ENCODE measurements at places on chromosomes 3 and 15.

DNA sequence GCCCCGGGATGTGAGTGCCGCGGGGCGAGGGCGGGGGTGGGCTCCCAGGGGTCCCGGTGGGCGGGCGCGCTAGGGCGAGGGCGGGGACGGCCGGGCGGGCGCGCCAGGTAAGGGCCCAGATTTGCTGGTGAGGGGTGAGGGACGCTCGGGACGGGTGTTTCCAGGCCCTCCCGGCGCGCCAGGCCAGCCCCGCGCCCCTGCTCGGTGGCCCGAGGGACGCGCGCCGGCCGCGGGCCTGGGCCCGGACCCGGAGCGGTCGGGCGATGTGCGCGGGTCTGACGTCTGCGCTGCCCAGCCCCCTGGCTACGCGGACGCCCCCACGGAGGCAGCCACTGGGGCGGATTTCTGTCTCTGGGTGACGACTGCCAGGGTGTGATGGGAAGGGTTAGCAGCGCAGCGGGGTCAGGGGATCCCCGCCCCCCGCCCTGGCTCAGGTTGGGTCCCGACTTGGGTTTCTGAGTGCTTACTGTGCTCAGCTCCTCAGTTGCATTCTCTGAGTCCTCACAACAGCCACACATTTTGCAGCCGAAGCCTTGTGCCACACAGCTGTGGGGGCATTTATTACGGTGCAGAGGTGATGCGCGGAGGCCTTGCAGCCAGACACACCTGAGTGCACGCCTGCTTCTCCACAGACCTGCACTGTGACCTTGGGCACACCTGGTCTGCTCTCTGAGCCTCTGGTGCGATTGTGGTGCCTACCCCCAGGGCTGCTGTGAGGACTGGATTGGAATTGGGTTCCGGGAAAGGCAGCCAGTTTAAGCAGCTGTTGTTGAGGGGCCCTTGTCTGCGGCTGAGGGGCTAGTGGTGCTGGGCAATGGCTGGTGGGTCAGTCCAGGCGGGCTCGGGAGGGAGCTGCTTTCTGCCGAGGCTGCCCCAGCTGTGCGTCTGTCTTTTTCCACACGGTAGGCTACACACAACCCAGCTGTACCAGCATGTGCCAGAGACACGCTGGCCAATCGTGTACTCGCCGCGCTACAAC is 523 bp downstream of the HDAC11 start:
- DNase-seq, result no peak

DNA sequence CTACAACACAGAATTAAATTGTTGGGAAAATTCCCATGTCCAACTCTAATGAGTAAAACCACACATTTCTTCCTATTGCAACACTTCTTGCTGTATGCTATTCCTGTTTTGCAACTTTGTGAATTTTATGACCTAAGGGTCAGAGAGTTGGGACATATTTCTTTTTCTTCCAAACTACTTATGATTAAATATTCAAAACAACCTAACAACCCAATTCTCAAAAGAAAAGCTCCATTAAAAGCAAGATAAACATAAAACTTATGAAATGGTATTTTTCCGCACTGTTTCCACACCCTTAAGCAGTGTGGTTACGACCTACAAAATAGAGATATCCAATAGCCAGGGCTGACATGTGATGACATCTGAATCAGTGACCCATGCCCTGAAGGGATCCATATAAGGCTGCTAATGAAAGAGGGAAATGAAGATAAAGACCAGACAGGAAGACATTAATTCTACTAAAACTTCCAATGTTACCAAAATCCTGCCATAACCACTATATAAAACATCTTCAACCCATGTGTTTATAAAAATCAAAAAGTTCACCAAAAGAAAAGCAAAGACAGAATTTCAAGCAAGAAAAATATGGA is 45.6 kb downstream of the DMXL2 start:
- no peak for DNase-seq

DNA sequence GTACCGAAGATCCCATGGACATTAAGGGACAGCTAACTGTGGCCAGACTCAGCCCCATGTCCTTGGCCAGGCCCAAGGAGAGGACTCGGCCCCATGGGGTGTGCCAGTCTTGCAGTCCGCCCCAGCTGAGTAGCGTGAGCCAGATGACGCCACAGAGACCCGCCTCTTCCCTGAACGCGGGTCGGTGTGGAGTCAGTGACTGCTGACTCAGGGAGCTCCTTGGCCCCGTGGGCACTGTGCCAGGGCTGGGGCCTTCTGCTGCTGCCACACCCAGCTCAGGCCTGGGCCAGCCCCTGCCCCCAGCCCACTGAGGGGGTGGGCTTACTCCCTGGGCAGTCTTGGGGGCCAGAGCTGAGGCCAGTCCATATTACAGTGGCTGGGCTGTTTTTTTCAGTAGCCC is 52.8 kb downstream of the PLXNA1 start:
- no peak for DNase-seq

DNA sequence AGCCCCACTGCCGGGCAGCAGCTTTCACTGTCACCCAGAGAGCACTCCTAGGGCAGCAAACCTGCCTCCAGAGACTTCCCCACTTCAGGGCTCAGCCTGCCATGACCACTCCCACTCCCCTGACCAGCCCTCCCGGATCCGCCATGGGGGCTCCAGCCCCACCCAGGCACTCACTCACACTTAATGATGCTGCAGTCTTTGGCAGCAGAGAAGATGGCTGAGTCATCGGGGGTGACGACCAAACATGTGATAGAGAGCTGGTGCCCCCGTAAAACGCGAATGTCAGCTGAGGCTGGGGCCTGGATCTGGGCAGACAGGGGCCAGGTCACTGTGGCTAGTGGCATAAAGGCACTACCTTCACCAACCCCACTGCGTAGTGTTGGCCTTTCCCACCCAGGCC is 4.7 kb downstream of the RRP9 start:
- DNase-seq, result no peak

- DNase-seq, result no peak
Measured at GRCh38 chr3:12394569-12395271, 89.6 kb upstream of the TSEN2 start.

- no peak for DNase-seq
Measured at GRCh38 chr3:64267721-64268604, 42.7 kb upstream of the PRICKLE2 start.

DNA sequence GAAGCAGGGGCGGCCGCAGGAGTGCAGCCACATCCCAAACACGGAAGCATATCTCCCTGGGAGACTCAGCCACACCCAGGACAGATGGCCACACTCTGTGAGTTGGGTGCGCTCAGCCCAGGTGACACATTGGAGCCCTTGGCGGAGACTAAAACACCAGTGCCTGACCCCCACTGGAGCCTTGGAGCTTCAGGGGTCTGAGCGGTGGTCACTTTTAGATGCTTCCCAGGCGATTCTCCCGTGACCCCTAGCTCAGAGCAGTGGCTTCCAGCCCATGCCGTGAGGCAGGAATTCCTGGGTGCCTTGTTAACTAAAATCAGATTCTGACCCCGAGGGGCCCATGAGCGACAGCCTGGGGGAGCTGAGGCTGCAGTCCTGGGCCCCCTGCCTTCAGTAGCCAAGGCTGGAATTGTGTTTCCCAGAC is 54.5 kb downstream of the PLXNA1 start:
- DNase-seq, result no peak

DNA sequence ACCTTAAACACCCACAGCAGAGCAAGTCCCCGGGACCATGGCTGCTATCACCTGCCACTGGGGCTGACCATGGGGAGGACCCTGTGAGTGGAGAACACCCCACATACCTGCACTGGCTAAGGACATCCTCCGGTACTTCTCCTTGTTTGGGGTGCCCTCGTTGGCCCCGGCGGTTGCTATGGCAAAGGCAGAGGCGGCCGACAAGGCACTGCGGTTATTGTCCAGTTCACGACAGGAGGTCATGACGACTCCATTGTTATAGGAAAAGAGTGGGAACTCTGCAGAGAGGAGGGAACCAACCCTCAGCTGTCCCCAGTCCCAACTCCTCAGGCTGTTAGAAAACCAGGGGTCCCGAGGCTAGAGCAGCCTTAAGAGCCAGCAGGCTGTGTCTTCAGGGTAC is 54.8 kb upstream of the CTSH start:
- DNase-seq, result no peak

DNA sequence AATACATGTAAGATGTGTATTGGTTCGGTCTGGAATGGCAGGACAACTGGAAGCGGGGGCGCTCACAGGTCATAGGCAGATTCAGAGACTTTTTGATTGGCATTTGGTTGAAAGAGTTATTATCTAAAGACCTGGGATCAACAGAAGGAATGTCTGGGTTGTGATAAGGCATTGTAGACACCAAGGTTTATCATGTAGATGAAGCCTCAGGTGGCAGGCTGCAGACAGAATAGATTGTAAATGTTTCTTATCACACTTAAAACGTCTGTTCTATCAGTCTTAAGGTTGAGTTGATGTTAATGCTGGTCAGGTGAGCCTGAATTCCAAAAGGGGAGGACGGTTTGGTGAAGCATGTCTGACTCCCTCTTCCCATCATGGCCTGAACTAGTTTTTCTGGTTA is 295.9 kb upstream of the PROK2 start:
- no peak for DNase-seq

DNA sequence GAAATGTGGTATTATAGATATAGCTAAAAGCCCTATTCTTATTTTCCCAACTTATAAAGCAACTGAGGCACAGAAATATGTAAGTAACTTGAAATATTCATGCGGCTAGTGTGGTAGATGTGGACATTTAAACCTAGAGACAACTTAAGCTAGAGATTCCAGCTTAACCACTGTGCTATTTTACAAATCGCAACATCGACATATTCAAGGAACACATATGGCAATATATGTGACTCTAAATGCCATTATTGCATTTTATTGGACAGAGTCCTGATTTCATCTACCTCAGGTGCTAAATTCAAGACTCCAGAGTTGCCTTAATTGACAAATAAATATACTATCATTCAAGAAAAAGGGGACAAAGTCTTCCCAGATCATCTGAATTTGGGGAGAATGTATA is 442.3 kb downstream of the NLGN1 start:
- no peak for DNase-seq

GRCh38 chr3:40979962-40980361 is 219.3 kb upstream of the CTNNB1 start:
- no peak for DNase-seq

DNA sequence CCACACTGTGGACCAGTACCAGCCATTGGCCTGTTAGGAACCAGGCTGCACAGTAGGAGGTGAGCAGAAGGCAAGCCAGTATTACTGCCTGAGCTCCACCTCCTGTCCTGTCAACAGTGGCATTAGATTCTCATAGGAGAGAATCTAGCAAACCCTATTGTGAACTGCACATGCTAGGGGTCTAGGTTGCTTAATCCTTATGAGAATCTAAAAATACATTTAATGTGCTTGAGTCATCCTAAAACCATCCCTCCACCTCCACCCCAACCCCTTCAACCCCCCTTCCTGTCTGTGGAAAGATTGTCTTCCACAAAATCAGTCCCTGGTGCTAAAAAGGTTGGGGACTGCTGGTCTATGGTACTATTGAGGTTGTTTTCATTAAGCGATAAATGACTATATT is 49.3 kb upstream of the KCNAB1 start:
- no peak for DNase-seq

DNA sequence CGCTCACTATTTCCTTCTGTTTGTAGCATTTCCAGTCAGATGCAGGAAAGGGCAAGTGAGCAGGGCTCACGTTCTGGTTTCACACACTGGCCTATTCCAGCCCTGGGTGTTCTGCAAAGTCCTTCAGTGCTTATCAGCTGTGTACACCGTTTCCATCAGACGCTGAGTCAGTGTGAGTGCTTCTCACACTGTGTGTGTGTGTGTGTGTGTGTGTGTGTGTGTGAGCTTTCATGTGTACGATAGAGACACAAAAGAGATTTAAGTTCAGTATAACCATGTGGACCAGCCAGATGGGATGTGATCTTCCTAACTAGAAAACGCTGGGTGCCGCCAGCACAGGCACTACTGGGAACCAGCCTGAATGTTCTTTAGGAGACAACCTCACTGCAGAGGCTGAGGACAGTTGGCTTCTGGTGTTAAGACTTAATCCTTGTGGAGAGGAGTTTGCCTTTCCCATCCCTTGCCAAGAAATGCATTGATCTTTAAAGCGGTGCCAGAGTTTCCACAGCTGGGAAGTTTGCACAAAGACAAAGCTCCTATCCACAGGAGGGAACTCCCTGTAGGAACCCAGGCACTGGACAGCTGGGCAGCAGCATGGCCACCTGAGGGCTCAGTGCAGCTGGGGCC is 3.9 kb upstream of the CHSY1 start:
- DNase-seq, result no peak

GRCh38 chr3:28295898-28296490 is 52.5 kb upstream of the ZCWPW2 start:
- no peak for DNase-seq

DNA sequence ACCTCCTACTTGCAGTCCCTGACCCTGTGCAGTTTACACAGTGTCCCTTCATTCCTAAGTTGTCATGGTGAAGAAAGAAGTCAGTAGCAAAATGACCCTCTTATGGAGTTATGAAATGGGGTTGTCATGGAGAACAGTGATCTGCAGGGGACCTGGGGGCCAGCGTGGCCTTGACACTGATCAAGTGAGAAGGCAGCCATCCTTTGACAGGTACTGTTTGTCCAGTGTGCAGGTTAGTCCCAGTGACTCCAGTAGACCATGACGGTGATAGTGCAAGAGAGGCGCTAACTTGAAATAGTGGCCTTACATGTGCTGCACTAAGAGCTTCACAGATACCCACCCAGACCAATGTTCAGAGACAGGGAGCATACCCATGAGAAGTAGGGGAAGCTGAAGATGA is 87.9 kb downstream of the IL12A start:
- no peak for DNase-seq

GRCh38 chr15:63752075-63752684 is 81.6 kb downstream of the HERC1 start:
- DNase-seq, result no peak

GRCh38 chr15:41873711-41874110 is 20.1 kb downstream of the SPTBN5 start:
- no peak for DNase-seq

- no peak for DNase-seq
Measured at GRCh38 chr3:46965151-46965550, 11.4 kb downstream of the CCDC12 start.

DNA sequence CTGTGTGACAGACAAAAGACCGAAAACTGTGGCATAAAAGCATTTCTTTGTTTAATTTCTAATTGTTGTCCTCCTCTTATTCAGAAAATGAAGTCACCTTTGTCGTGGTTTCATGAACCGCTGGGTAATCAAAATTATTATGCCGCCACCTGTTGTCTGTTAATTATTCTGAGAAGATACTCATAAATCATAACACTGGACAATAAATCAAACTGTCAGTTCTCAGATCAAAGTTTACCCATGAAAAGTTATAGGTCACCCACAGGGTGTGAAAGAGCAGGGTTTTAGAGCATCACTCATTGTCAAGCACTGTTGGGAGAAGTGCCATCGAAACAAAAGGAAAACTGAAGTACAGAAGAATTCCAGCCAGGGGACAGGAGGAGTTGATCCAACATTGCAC is 474.3 kb downstream of the NR2F2 start:
- no peak for DNase-seq

- no peak for DNase-seq
Measured at GRCh38 chr15:71054286-71054952, 60.9 kb upstream of the THSD4 start.

DNA sequence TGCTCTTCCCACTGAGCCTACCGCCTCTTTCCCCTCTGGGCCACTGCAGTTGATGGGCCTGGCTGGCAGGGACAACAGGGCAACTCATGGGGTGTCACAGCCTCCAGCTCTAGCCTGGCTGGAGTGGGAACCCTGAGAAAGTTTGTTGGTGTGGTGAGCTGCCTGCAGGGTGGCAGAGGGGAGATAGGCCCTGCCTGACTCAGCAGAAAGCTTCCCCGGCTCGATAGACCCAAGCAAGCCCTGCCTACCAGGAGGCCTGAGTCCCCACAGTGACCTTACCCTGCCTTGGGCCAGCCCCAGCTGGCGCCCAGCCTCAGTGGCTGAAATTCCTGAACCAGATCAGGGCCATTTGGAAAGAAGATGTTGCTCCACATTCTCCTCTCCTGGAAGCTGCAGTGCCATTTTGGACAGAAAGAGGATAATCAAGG is 29.4 kb downstream of the ABTB1 start:
- DNase-seq, result no peak

Measured in stimulated activated CD8-positive, alpha-beta memory T cell treated with anti-CD3 and anti-CD28 coated beads, Interleukin-12 subunit alpha, Interleukin-12 subunit beta, amount 100 ng/mL, for 4 hours (primary cell).